ENCODE measurements at places on chromosomes 12 and 14.

GRCh38 chr12:19068137-19068536 lies 61.4 kb upstream of the PLEKHA5 start:
- DNase-seq, result no peak

- peak; percentile 62 for DNase-seq
Measured at GRCh38 chr14:102917469-102918211, 4.8 kb upstream of the AMN start.

GRCh38 chr12:32305163-32305562 lies 94.2 kb upstream of the FGD4 start:
- peak; percentile 50 for DNase-seq

DNA sequence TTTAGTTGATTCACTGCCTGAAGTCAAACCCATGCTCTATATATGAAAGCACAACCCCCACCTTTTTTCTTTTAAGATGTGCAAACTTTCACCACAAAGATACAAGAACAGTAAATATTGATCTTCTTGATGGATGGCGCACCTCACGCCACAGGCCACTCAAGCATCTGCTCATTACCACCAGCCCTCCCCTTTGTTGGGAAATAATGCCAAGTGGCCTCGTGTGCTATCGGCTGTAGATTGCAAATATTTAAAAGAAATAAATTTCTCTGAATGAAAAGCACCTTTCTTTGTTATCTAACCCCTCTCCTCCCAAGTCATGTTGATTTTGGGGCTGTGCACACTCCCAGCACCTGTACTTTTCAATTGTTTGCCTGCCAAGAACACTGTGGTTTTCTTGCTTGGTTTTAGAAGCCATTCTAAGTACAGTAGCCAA lies 122.7 kb downstream of the C12orf42 start:
- no peak for DNase-seq

DNA sequence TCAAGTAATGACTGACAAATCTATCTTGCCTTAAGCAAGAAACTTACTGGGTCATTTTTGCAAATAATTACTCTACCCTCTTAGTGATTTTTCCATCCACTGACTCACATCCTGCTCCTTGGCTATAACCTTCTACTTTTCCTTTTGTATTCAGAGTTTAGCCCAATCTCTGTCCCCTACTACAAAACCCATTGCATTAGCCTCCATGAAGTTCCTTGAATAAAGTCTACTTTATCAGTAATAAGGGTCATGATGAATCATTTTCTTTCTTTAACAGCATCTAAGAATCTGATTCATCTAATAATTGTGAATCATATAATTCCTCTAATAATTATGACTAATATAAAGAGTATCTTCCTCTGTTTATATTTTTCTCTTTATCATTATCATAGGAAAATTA lies 132.6 kb downstream of the NTS start:
- no peak for DNase-seq

GRCh38 chr14:104756477-104757237 lies 3.7 kb downstream of the SIVA1 start:
- no peak for DNase-seq
